Hindlimb muscle (tissue), 1 donor: ENCODE measurements at places on chromosomes 1 and 21. TPM values are rescaled to one million over a fixed set of nuclear protein-coding genes. Genes with fewer than 3 reads are reported as not detected.

Gene CLDN14
- 8.3 TPM for polyA plus RNA-seq

Gene LYPD8
- not detected for polyA plus RNA-seq

Gene JAM2
- 50.0 TPM for polyA plus RNA-seq

Gene PTGFRN
- 118 TPM for polyA plus RNA-seq

Gene FAM72D
- polyA plus RNA-seq: 2.8 TPM

Gene TARS2
- polyA plus RNA-seq: 27.9 TPM

Gene EFNA3
- polyA plus RNA-seq: 2.5 TPM

Gene TINAGL1
- polyA plus RNA-seq: 29.9 TPM

Gene CCDC181
- polyA plus RNA-seq: 1.1 TPM

Gene SYNC
- 51.6 TPM for polyA plus RNA-seq

Gene ERVH48-1
- polyA plus RNA-seq: 1.3 TPM

Gene ADPRS
- 28.4 TPM for polyA plus RNA-seq

Gene GNG12
- 37.1 TPM for polyA plus RNA-seq

Gene HEYL
- 56.8 TPM for polyA plus RNA-seq

Gene HES2
- polyA plus RNA-seq: 0.21 TPM

Gene MRPS6
- 36.9 TPM for polyA plus RNA-seq
